Immature natural killer cell (primary cell): ENCODE measurements at places on chromosomes 5 and 9.
A peak's percentile ranks its signal among the peaks of the same experiment; 100 is the strongest.

- DNase-seq: no peak
Measured at GRCh38 chr9:10062629-10063395, 550.0 kb downstream of the PTPRD start.

GRCh38 chr5:53924392-53924791 lies 364.0 kb downstream of the NDUFS4 start:
- no peak for DNase-seq

DNA sequence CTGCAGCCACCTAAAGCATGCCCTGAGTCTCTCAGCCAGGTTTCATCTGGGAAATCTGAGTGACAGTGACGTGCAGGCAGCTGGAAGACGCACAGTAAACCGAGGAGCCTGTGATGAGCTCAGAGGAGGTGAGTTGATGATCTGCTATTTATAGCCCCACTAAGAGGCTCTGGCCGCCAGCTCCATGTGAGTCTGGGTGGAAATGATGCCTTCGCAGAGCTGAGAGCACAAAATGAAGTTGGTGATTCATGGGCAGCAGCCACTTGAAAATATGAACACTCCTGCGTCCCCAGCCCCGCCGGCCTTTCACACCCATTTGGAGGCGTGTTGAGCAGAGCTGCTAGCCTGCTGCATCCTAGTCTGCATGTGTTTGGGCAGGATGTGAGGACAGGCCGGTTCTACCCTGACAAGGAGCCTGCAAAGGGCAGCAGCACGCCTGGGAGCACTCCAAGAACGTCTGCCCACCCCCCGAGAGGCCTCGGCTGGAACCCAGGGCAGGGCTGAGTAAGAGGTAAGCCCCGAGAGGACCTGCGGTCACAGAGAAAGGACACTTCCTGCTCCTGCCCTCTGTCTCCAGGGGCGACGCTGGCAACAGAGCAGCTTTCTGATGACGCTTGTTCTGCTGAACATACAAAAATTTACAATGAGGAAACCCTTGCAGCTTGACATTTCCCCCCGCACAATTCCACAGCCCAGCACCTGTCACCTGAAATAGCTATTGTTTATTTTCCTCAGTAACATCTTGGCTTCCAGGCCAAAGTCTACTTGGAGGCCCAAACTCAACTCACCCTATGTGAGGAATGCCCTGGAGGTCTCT lies 25.1 kb upstream of the CDKN2AIPNL start:
- peak; percentile 65 for DNase-seq

DNA sequence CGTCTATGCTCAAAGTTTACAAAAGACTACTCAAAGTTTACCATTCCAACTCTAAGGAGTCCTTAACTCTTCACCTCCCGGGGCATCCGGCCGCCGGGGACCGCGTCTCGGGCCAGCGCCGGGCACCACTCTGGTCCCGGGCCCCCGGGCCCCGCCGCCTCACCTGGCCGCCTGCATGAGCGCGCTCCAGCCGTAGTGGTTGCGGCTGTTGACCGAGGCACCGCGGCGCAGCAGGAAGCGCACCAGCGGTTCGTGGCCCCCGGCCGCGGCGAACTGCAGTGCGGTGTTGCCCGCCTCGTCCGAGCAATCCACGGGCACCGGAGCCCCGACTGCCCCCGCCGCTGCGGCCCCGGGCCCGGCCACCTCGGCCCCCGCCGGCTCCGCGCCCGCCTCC lies 388 bp downstream of the ANKS6 start:
- DNase-seq: no peak

DNA sequence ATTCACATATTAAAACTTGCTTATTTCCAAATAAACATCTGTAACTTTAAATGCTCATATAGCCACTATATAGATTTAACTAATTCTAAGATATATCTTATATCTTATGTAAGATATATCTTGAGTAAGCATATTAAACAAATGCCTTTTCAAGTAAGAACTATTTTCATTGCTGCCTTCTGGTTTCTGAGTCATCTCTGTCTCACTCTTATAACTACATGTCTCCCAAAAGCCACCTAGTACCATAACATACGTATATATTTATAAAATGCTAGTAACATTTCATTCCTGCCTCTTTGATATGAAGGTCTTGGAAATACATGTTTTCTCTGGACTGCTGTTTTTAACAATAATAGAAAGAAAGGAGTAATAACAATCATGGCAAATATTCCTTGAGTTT lies 429.5 kb downstream of the DTWD2 start:
- DNase-seq: no peak
